ENCODE measurements at places on chromosomes 1 and 21.
A peak's percentile ranks its signal among the peaks of the same experiment; 100 is the strongest.

GRCh38 chr1:10498231-10498630 lies 23.5 kb downstream of the PEX14 start:
- no peak for DNase-seq

DNA sequence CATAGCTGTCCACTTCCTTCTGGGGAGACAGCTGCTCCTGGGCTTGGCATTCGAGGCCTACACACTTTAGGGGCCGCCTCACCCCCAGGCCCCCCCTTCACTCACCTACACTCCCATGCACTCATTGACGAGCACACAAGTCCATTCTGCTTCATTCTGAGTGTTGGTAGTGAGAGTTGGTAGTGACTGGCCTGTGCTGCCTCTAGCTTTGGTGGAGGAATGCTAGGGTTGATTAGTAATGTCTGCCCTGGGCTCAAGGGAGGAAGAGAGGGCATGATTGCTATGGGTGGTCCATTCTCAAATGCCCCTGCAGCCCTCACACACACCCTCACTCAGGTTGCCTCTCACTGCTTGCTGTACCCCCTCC lies 30.4 kb downstream of the TRIM11 start:
- no peak for DNase-seq

DNA sequence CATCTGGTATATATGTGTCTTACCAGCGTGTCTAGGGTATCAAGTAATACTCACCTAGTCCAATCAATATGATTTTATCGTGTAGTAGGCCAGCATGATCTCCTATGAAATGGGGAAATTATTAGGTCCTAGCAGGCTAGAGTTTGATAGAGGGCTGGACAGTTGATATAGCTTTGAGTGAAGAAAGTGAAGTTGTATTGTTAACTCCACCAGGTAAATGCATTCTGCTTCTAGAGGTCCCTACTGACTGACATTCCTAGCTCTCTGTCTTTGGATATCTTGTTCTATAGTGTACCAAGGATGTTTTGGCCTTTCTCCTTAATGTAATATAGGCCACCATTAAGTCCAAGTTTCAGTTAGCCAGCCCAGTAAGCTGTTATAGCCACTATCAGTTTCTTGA lies 97.4 kb downstream of the EBNA1BP2 start:
- DNase-seq: no peak

DNA sequence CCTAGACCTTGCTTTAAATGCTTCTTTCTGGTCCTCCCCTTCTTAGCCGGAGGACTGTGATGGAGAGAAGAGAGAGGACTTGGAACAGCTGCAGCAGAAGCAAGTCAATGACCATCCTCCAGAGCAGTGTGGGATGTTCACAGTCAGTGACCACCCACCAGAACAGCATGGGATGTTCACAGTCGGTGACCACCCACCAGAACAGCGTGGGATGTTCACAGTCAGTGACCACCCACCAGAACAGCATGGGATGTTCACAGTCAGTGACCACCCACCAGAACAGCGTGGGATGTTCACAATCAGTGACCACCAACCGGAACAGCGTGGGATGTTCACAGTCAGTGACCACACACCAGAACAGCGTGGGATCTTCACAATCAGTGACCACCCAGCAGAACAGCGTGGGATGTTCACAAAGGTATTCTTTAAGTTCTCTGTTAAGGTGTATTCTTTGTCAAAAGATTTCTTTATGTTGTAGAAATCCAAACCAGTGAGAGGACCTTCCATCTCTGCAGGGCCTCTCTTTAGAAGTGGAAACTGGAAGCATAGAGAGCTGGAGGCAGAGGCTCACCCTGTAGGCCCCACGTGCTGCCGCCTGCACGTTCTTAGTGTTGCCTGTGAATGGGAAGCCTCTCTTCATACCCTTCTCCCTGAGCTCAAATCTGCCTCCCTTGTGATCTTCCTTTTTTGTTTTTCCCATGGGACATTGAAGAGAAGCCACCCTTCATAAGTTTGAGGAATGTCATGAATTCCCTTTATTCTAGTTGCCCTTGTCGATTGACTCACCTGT lies 10.6 kb downstream of the PCNT start:
- DNase-seq: no peak

DNA sequence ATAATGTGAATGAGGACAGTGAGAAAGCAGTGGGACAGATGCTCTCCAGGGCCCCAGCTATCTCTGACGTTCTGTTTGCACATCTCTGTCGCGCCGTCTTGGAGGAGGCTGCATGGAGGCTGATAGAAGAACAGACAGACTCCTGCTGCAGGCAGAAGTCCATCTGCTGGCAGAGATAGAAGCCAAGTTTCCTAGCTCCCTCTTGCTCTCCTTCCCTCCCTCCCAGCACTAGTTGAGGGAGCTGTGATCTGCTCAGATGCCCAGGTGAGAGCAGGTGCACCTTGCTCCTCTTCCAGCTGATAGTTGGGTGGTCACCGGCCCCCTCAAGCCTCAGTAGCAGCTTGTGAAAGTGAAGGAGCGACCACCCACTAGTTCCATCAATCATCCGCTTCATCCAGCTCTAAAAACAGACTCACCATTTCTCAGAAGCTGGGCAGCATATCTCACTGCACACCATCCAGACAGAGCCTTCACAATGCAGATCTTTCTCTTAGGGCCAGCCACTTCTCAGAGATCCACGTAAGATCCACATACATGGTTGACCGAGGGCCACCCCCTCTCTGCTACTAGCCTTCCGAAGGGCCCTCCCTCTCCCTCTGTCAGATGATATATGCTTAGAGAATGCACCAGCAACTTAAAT lies 12.9 kb downstream of the LRRN2 start:
- DNase-seq: no peak

DNA sequence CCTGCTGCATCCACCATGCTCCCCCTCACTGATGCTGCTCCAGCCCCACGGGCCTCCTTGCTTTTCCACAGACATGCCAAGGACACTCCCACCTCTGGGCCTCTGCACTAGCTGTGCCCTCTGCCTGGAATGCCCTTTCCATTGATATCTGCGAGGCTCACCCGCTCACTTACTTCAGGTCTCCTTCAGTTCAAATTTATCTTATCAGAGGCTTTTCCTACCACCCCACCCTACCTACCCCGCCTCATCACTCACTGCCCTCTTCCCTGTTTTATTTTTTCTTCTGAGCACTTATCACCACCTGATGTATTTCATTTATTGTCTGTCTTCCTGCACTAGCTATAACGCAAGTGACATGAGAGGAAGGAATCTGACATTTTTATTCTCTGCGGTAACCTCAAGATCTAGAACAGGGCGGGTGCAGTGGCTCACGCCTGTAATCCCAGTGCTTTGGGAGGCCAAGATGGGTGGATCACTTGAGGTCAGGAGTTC lies 7.0 kb downstream of the HSPG2 start:
- DNase-seq: no peak

GRCh38 chr1:21781815-21782348 lies 1.1 kb downstream of the USP48 start:
- DNase-seq: peak; percentile 45

- no peak for DNase-seq
Observed at GRCh38 chr1:54800899-54801759, at the start of gene TTC22. Gene TTC22, minus strand, starts transcription at chr1:54801323. Its CDS starts 160 bp downstream, at chr1:54801163.

GRCh38 chr1:197917805-197918651 lies 856 bp downstream of the LHX9 start:
- no peak for DNase-seq

GRCh38 chr1:72432645-72433267 lies 150.4 kb upstream of the NEGR1 start:
- DNase-seq: peak; percentile 28

- DNase-seq: no peak
Observed at GRCh38 chr1:29519108-29519787, 282.9 kb downstream of the PTPRU start.

DNA sequence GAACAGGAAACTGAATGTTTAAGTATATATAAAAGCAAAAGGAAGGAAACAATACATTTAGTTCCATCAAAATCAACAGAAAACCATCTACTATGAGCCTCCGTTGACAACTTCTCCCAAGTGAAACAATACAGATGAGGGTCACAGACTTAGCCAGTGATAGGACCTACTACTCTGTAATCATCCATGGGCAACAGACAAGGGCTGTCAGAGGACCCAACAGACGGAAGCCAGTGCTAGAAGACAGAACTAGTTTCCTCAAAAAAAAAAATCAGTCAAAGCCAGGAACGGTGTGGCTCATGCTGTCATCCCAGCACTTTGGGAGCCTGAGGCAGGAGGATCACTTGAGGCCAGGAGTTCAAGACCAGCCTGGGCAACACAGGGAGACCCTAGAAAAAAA lies 20.6 kb downstream of the RERE start:
- no peak for DNase-seq

GRCh38 chr1:1155258-1155657 lies 18.4 kb upstream of the TTLL10 start:
- no peak for DNase-seq

DNA sequence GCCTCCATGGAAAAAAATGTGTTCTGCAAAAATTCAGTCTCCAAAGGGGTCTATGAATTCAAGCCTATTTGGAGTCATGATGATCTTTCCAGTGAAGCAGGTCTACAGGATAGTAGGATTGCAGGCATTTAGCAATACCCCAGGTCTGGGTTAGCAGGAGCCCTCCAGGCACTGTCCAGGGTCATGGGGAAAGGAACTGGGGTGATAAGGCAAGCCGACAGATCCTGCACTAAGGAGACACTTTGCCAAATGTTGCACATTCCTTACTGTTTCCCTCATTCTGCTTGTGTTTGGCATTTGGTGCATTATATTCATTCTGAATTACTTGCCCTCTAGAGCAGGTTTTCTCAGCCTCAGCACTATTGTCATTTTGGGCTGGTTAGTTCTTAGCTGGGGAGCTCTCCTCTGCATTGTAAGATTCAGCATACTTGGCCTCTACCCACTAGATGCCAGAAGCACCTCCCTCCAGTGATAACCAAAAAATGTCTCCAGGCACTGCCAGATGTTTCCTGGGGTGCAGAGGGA lies 333.3 kb upstream of the PLXNA2 start:
- DNase-seq: no peak

DNA sequence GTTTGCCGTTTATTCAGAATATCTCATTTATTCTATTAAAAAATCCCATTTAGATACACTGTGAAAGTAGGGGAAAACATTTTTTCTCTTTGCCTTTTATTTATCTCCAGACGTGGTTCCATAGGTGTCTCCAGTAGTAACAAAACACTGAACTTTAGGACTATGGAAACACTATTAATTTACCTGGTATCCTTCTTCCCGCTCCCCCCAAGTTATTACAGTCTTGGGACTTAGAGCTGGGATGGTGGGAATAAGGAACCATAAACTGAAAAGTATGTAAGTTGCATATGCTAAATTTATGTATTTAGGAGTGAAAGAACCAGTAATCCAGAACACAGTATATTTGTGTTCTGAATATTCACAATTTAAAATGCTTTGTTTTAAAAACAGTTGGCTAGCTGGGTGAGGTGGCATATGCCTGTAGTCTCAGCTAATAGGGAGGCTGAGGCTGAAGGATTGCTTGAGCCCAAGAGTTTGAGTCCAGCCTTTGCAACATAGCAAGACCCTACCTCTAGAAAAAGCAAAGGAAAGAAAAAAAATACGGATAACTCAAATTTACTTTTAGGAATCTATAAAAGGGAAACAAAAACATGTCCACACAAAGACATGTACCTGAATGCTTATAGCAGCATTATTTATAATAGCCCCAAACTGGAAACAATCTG lies 3.1 kb downstream of the DNAJB4 start:
- DNase-seq: no peak

- peak; percentile 19 for DNase-seq
Observed at GRCh38 chr1:58539553-58539952, 7.0 kb downstream of the OMA1 start.

- DNase-seq: no peak
Observed at GRCh38 chr1:97758541-97759057, 162.2 kb downstream of the DPYD start.

DNA sequence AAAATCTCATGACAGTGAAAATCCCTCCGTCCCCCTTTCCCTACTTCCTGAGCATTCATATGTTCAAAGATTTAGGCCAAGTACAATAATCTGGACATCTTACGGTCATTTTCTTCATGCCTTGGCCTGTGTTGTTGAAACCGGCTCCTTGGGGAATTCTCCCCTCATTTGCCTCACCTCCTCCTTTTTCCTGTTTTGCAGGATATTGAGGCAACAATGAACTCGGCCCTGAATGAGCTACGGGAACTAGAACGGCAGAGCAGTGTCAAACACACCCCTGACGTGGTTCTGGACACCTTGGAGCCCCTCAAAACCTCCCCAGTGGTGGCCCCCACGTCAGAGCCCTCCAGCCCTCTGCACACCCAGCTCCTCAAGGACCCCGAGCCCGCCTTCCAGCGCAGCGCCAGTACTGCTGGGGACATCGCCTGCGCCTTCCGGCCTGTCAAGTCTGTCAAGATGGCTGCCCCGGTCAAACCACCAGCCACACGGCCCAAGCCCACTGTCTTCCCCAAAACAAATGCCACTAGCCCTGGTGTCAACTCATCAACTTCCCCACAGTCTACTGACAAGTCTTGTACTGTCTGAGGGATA lies 9.3 kb upstream of the IKBKE start:
- DNase-seq: no peak

GRCh38 chr1:91901231-91901630 lies 15.3 kb upstream of the TGFBR3 start:
- no peak for DNase-seq

- no peak for DNase-seq
Observed at GRCh38 chr1:73040811-73041210, 758.5 kb upstream of the NEGR1 start.

- DNase-seq: no peak
Observed at GRCh38 chr1:16014509-16015482, 3.0 kb downstream of the HSPB7 start.

DNA sequence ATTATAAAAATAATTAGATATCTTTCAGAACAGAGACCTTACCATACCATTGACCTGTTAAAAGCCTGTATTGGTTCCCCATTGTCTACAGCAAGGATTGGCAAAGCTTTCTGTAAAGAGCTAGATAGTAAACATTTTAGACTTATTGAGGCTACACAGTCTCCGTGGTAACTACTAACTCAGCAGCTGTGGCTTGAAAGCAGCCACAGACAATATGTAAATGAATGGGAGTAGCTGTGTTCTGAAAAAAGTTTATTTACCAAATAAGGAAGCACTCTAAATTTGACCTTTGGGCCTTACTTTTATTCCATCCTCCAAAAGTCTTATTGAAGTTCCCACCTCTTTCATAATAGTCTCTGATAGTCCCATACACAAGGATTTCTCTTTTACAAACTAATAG lies 39.7 kb downstream of the NUP210L start:
- peak; percentile 50 for DNase-seq

DNA sequence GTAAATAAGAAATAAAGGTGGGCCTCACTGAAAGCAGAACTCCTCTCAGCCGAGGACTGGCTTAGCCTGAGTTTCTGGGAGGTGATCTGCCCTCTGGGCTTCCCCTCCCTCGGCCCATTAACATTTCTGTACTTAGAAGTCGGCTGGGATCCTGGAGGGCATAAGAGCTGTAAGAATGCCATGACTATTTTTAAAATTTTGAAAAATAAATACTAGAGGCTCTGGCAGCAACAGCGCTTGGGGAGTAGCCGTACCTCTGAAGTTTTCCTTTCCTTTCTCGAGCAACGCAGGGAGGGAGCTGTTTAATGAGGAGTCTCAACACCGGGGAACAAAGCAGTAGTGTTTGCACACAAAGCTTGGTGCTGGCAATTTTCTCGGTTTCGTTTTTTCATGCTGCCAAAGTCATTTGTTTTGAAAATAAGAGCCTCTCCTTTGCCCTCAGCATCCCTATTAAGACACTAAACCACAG lies 498.7 kb downstream of the SMYD3 start:
- DNase-seq: no peak

GRCh38 chr1:170239445-170239844 lies 93.7 kb downstream of the NTMT2 start:
- DNase-seq: no peak

GRCh38 chr1:21517161-21517589 lies 8.0 kb downstream of the ALPL start:
- no peak for DNase-seq
